Cardiac fibroblast (primary cell): ENCODE measurements at places on chromosomes 16 and 17.

- DNase-seq: no peak
Measured at GRCh38 chr17:9669551-9670008, 24.3 kb downstream of the USP43 start.

DNA sequence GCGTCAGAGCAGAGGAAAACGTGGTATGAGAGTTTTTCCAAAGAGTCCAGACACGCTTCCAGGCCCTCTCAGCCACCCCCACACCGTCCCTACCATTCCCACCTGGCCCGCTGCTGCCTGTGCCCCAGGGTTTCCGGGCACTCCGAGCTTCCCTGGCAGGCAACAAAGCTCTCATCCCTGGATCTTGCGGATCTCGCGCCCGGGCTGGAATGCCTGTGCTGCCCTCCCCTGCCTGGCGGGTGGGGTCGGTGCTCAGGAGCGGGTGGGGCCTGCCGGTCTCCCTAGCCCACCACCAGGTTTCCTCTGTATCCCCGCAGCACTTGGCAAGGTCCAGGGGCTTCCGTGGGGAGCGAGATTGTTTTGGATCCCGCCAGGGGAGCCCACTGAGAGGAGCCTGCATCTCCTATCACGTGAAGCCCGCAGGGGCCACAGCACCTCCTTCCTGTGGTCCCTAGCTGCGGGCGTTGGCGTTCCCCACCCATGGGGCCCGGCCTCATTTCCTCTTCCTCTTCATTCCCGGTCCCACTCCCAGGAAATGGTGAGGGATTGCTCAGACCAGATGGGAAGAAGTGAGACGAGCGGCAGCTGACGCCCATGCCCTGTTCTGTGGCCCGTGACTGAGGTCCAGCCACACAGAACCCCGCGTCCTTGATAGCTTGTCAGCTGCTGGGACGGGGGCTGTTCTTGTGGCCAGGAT, 11.0 kb downstream of the TBC1D24 start:
- DNase-seq: no peak

GRCh38 chr17:41052566-41052965, 2.5 kb downstream of the KRTAP2-2 start:
- no peak for DNase-seq

DNA sequence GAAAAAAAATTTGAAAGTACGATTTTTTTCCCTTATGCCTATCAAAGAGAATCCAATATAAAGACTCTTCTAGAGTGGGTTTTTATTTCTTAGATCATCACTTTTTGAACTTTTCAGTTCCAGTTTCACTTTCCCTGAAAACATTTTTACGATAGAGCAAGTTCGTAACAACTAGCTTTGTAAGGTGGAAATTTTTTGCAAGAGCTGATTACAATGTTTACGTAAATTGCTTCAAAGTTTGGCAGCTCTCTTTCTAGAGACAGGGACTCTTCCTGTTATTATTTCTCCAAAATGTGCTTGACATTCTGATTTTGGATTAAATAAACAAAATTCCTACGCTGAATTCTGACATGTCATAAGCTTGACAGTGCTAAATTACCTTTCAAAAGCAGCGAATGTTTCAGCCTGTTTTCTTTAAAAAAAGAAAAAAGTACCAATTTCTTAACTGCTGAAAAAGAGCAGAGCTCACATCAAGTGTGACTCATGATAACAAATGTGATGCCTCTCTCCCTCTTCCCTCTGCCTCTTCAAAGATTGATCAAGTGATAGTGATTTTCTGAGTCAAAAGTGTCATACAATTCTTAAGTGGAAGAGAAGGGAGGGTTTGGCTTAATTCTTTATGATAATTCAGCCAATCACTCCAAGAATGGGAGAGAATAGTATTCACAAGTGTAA, 175.2 kb downstream of the KCNJ2 start:
- DNase-seq: peak; percentile 26

DNA sequence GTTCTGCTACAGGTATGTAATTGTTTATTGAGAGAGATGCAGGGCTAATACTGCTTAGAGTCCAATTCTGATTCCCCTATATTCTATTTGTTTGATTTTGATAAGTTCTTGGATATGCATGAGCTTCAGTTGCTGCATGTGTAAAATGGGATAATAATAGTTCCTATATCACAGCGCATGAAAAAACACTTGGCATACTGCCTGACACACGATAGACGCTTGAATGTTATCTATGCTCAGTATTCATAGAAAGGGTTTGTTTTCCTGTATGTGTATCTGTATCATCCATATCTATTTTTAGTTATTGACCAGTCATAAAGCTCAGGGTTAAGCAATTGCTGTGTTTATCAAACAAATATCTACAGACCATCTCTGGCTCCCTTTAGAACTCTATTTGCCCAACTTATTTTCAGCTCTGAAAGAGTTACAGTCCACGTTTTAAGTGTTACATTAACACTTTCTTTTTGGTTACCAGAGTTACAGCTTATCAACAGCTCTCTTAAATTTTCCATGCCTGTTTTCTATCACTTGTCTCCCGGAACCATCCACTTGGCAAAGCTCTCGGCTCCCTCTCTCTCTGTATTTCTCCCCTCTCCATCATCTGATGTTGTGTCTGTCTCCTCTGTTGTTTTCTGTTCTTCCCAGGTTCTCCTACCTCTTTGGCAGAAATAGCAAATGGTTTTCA, 334.8 kb downstream of the CBLN1 start:
- DNase-seq: no peak

DNA sequence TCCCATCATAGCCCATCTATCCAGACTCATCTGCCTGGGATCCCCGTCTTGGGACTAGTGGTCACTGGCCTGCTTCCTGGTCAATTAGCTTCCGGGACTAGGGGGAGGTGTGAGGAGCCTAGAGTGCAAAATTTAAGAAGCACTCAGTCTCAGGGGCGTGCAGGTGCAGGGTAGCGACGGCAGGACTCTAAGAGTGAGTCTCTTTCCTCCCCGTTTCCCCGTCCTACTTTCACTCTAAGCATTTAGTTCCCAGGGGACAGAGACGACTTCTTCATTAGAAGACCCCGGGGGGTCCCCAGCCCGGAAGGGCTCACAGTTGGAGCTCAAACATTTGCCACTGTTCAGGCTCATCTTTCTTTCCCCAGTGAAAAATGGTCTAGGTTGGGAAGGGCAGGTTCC, 677 bp upstream of the ZNHIT3 start:
- no peak for DNase-seq
